ENCODE measurements at places on chromosomes 6 and 20. TPM values are rescaled to one million over a fixed set of nuclear protein-coding genes. Genes with fewer than 3 reads are reported as not detected.

KIF25 gene
- total RNA-seq: not detected

SEL1L2 gene
- total RNA-seq: not detected

AIF1 gene
- not detected for total RNA-seq

CPNE5 gene
- total RNA-seq: 6.9 TPM

TNFRSF6B gene
- 37.0 TPM for total RNA-seq

All from pulmonary artery endothelial cell (primary cell).